ENCODE measurements at places on chromosomes 4 and X. TPM values are rescaled to one million over a fixed set of nuclear protein-coding genes. Genes with fewer than 3 reads are reported as not detected.

GRCh38 chrX:134727363-134727762 lies 69.1 kb upstream of the PLAC1 start:
- no peak for DNase-seq

DNA sequence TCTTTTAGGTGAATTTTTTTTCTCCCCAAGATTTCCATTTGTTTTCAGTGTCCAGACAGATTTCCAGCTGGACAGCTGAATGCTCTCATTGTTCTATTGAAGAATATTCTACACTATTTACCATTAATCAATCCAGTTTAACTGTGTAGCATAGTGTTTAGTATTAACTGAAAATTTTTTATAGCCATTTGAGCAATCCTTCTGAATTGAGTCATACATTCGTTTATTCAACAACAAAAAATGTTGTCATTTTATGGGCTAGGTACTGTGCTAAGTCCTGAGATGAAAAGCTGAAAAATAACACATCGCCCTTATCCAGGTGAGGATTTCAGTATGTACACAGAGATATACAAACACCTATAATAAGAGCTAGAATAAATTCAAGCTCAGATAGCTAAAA lies 223.3 kb downstream of the COL25A1 start:
- no peak for DNase-seq

GRCh38 chr4:86685401-86685800 lies 91.3 kb downstream of the PTPN13 start:
- no peak for DNase-seq

DNA sequence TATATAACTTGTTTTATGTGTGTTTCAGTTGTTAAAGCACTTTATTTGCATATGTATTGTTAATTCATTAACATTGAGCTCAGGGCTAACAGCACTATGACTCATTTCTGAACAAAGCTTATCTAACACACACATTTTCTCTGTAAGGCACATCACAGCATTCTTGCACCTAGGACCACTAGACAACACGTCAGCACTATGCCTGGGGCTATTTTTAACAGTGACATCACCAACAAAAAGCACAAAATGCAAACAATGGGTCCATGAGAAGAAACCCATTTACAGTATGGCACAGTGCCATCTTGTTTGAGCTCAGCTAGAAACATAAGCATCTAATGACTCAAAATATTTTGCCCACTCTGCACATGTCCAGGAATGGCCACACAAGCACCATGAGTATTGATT lies 124.4 kb downstream of the RELL1 start:
- DNase-seq: no peak

The SH3RF1 gene
- 14.1 TPM for total RNA-seq

GRCh38 chrX:1788300-1788911 lies 173.5 kb downstream of the ASMT start:
- DNase-seq: no peak

DNA sequence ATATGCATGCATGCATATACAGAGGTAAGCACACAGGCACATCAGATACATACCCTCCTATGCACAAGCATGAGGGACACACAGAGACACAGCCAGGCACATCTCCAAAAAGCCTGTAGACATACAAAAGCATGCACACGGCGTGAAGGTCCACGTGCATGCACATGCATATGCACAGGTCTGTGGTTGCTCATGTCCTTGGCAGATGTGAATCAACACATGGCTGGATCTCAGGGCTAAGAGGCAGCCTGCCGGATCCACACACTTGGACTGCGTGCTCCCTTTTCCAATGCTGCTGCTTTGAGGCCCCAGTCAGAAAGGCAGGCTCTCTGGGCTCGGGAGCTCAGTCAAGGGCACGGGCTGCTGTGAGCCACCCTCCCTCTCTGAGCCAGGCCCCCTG lies 3.6 kb downstream of the STARD8 start:
- no peak for DNase-seq

The CRMP1 gene
- not detected for total RNA-seq

DNA sequence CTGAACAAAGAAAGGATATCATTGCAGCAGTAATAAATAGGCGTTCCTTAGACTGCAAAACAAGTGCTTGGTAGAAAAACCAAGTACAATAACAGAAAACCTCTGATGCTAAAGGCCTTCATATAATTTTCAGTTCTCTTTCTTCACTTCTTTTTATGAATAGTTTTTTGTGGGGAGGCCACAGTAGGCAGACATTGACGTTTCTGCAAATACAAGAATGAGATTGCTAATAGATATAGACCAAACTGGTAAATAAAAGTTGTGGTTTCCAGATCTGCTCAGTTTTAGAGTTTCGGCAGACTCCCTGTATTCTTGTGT lies 57.0 kb upstream of the RAP1GDS1 start:
- DNase-seq: no peak

DNA sequence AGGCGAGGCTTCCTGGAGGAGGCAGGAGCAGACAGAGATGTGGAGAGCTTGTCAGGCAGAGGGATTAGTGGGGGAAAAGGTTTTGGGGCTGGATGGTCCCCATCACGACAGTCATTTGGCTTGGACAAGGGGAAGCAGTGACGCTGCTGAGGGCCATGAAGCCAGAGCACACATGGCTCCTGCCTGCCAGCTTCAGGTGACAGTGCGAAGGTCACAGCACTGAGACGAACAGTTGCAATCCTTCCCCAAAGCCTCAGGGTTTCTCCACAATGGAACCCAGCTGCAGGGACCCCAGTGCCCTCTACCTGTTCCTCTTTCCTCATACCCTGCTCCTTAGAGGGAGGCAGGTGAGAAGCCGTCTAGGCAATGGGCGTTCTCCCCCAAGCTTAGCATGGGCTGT lies 110.3 kb downstream of the DRD5 start:
- DNase-seq: no peak

The FAT4 gene
- total RNA-seq: 37.1 TPM

GRCh38 chr4:133775469-133775868 lies 426.1 kb downstream of the PABPC4L start:
- DNase-seq: no peak

- DNase-seq: no peak
Measured at GRCh38 chr4:64497491-64497890, 88.2 kb upstream of the TECRL start.

The CAMK2D gene
- total RNA-seq: 42.8 TPM

The NCAPG gene
- total RNA-seq: 54.1 TPM

The KLHL2 gene
- 54.6 TPM for total RNA-seq

Measured in SJSA1 (cell line).